ENCODE measurements at places on chromosomes 3 and 15.

DNA sequence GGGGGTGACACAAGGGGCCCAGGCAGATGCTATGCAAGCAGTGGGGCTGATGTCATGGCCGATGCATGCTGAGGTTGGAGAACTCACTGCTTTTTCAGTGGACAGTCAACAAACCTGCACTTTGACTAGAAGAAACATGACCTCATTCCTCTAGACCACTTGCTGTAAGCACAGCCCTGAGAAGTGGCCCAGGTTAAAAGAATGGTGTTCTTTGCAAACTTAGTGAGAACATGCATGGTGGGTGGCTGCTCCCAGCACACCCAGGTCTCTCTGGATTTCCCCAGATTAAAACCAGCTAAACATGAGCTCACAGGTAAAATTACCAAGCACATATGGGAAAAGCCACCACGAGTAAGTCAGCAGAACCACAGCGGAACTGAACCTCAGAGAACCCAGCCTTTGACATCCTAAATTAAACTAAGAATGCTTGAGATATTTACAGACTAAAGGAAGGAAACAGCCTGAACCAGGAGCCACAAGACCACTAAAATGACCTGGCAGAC lies 15.5 kb downstream of the DLEC1 start:
- H3K27me3 ChIP-seq: no peaks in the 10 kb centered on the region
- no peak overlapping the region for H3K4me3 ChIP-seq
- no peak overlapping the region for H3K27ac ChIP-seq
- no peak for DNase-seq

- DNase-seq: no peak
- H3K27me3 ChIP-seq: no peaks in the 10 kb centered on the region
- H3K4me1 ChIP-seq: peaks cover 16% of the 10 kb centered on the region
These were observed 891 bp downstream of the NXPE3 start for GRCh38 chr3:101779822-101780381.

- H3K4me1 ChIP-seq: no peaks in the 10 kb centered on the region
- H3K4me3 ChIP-seq: no peak overlapping the region
- DNase-seq: no peak
These were observed 2.5 kb downstream of the PDZRN3 start for GRCh38 chr3:73622091-73622805.

- no peaks in the 10 kb centered on the region for H3K4me1 ChIP-seq
- H3K36me3 ChIP-seq: no peaks in the 10 kb centered on the region
- DNase-seq: no peak
These were observed 62.7 kb downstream of the NECTIN3 start for GRCh38 chr3:111134302-111134701.

DNA sequence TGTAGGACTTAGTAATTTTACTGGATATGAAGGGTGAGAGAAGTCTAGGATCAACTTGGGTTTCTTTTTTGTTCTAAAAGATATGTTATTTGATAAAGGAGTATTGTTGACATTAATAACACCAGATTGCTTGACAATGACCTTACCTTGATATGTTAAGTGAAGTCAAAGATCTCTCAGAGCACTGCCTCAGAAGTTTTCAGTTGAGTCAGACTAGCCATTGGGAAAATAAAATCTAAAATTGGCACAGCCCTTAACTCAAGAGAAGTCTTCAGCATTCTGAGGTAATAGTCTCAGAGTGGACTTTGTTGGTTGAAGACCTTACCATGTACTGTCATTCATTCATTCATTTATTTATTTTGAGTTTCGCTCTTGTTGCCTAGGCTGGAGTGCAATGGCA lies 22.4 kb upstream of the ZNF609 start:
- no peaks in the 10 kb centered on the region for H3K27me3 ChIP-seq
- no peak for DNase-seq
- no peak overlapping the region for H3K27ac ChIP-seq

GRCh38 chr15:91413142-91413541 lies 313.1 kb downstream of the SV2B start:
- no peak overlapping the region for H3K27ac ChIP-seq
- H3K27me3 ChIP-seq: peaks cover under 1% of the 10 kb centered on the region
- no peaks in the 10 kb centered on the region for H3K36me3 ChIP-seq
- no peak overlapping the region for H3K4me3 ChIP-seq
- DNase-seq: no peak

GRCh38 chr3:85939074-85939482 lies 980.3 kb downstream of the CADM2 start:
- H3K4me1 ChIP-seq: no peaks in the 10 kb centered on the region
- no peaks in the 10 kb centered on the region for H3K27me3 ChIP-seq
- H3K4me3 ChIP-seq: no peak overlapping the region
- no peak overlapping the region for H3K27ac ChIP-seq
- no peak for DNase-seq

DNA sequence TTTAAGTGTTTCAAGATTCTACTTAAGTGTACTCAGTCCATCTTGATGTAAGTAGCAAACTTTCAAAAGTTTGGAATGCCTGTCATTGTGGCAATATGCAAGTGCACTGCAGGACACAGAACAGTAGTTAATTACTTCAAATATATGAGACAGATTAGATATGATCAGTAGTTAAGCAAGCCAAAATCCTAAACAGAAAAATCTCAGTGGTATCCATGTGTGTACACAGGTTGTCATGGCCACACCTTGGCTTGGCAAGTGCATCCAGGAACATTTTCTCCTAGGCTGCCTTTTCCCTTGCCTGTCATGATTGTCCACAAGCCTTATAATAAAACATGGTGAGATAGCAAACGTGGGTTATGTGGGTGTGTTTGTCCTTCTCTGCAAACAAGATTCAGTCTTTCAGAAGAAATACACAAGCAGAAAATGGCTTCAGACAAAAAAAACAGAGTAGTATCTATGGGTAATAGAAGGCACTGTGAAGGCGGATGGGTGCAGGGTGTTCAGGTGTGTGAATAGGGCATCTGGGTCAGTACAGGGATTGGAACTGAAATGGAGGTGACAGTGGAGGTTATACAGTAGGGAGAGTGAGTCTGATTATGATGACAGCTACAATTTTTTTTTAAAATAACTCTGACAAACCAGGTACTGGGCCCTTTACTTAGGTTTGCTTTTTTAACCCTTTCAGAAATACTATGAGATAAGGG lies 229.0 kb upstream of the LRIG1 start:
- H3K36me3 ChIP-seq: no peaks in the 10 kb centered on the region
- H3K4me1 ChIP-seq: no peaks in the 10 kb centered on the region
- no peak overlapping the region for H3K27ac ChIP-seq

DNA sequence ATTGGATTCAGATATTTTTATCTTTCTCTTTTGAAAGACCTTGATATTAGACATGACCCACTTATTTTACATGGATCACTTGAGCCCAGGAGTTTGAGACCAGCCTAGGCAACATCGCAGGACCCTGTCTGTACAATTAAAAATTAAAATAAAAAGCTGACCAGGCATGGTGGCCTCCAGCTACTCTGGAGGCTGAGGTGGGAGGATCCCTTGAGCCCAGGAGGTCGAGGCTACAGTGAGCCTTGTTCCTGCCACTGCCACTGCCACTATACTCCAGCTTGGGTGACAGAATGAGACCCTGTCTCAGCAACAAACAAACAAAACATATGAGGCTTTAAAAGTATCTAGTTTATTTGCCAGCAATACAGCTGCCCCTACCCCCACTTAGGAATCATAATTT lies 1.6 kb downstream of the RNF7 start:
- DNase-seq: no peak
- H3K4me3 ChIP-seq: peak overlapping the region; percentile 99
- H3K27ac ChIP-seq: no peak overlapping the region
- H3K4me1 ChIP-seq: peaks cover 46% of the 10 kb centered on the region
- no peaks in the 10 kb centered on the region for H3K36me3 ChIP-seq
- no peaks in the 10 kb centered on the region for H3K27me3 ChIP-seq

DNA sequence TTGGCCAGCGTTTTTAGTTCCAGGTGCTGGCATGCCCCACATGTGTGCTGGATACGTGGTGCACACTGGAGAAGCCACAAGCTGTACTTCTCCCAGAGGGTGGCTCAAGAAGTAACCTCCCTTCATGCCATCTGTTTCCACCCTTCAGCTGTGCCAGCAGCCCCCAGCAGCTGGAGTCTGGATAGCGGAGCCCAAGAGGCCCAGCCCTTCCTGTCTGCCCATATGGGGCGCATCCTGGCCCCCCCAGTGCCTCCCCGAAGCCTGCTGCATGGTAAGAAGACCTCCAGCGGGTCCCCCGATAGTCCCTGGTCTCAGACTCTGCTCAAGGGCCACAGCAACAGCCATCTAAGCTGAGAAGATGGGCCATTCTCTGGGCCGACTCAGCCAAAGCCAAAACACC lies 5.8 kb upstream of the MANF start:
- peaks cover 9% of the 10 kb centered on the region for H3K4me1 ChIP-seq
- peaks cover 30% of the 10 kb centered on the region for H3K27me3 ChIP-seq
- no peak overlapping the region for H3K4me3 ChIP-seq
- H3K27ac ChIP-seq: no peak overlapping the region
- no peak for DNase-seq

DNA sequence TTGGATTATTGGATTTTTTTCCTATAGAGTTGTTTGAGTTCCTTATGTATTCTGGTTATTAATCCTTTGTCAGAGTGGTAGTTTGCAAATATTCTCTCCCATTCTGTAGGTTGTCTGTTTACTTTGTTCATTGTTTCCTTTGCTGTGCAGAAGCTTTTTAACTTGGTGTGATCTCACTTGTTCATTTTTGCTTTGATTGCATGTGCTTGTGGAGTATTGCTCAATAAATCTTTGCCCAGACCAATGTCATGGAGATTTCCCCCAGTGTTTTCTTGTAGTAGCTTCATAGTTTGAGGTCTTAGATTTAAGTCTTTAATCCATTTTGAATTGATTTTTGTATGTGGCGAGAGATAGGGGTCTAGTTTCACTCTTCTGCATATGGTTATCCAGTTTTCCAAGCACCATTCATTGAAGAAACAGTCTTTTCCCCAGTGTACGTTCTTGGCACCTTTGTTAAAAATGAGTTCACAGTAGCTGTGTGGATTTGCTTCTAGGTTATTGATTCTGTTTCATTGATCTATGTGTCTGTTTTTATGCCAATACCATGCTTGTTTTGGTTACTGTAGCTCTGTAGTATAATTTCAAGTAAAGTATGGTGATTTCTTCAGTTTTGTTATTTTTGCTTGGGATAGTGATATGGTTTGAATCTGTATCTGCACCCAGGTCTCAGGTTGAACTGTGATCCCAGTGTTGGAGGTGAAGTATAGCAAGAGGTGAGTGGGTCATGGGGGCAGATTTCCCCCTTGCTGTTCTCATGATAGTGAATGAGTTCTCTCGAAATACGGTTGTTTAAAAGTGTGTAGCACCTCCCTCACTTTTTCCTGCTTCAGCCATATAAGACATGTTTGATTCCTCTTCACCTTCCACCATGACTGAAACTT lies 46.1 kb upstream of the TNFSF10 start:
- no peak overlapping the region for H3K27ac ChIP-seq
- H3K27me3 ChIP-seq: no peaks in the 10 kb centered on the region
- H3K4me3 ChIP-seq: no peak overlapping the region
- no peak for DNase-seq
- H3K4me1 ChIP-seq: no peaks in the 10 kb centered on the region

- peaks cover 24% of the 10 kb centered on the region for H3K4me1 ChIP-seq
- no peak overlapping the region for H3K27ac ChIP-seq
- peak overlapping the region; percentile 89 for H3K4me3 ChIP-seq
- no peak for DNase-seq
- H3K27me3 ChIP-seq: peaks cover 30% of the 10 kb centered on the region
- H3K36me3 ChIP-seq: no peaks in the 10 kb centered on the region
These were observed 113.5 kb downstream of the RAB11A start for GRCh38 chr15:65982627-65983322.

GRCh38 chr3:120145542-120146285 lies 51.5 kb upstream of the GSK3B start:
- peaks cover 5% of the 10 kb centered on the region for H3K4me1 ChIP-seq

DNA sequence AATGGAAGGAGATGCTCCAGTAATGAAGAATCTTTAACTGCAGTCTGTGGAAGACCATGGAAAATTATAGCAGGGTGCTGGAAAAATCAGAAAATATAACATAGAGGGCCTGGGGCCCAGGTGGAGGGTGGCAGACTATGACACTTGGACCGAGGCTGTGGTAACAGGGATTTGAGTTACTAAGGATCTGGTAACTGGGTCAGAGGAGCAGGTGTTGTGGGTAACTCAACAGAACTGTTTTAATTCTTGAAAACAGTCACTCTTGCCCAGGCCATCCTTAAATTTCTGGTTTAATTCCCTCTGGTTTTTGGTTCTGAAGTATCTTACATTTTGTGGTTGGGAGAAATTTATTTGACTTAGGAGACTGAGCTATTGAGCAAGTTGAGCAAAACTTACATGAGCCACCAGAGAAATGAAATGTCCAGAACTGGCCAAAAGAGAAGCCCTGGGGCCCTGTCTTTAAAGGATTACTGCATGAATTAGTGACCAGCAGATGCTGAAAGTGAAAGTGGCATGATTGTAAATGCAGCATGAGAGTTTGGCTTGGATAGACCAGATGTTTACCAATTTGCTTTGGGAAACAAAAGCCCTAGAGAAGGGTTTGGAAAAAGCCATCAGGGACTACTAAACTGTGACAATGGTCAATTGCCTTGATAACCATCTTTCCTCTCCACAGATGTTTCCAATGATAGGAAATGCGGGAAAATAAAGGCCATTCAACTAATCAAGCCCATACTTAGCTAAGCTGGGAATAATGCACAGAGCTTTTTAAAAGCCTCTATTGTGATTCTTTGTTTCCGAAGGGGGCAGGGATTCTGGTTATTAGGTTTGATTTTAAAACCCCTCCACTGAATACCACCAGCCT lies 374.9 kb upstream of the TGFBR2 start:
- no peak overlapping the region for H3K4me3 ChIP-seq
- no peaks in the 10 kb centered on the region for H3K36me3 ChIP-seq
- H3K4me1 ChIP-seq: no peaks in the 10 kb centered on the region
- no peak for DNase-seq
- H3K27me3 ChIP-seq: no peaks in the 10 kb centered on the region

DNA sequence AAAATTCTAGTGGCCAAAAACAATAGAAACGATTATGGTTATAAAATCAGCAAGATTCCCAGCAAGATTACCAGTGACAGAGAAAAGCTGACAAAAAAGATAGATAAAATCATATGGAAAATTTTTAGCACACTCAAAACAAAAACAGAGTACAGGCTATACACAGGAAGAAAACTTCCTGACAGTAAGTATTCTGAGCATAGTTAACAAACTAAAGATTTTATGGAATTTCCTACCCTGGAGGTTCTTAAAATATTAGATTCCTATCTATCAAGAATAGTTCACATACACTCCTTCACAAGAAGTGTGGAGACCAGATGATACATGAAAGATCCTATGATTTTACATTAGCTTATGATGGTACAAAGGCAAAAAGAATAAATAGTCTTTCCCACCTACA lies 50.8 kb downstream of the ZNF148 start:
- H3K27me3 ChIP-seq: no peaks in the 10 kb centered on the region
- no peak overlapping the region for H3K27ac ChIP-seq
- no peak for DNase-seq
- H3K4me1 ChIP-seq: no peaks in the 10 kb centered on the region
- H3K4me3 ChIP-seq: no peak overlapping the region
- H3K36me3 ChIP-seq: peaks cover 15% of the 10 kb centered on the region

Data from naive B cell (primary cell).